Fibroblast of upper back skin (primary cell): ENCODE measurements at places on chromosomes 11 and 22.

GRCh38 chr11:11841723-11842420 is at the start of gene USP47:
USP47 (plus strand) TSS chr11:11841972; CDS start chr11:11842186, 214 bp downstream.
- peak; percentile 87 for DNase-seq

DNA sequence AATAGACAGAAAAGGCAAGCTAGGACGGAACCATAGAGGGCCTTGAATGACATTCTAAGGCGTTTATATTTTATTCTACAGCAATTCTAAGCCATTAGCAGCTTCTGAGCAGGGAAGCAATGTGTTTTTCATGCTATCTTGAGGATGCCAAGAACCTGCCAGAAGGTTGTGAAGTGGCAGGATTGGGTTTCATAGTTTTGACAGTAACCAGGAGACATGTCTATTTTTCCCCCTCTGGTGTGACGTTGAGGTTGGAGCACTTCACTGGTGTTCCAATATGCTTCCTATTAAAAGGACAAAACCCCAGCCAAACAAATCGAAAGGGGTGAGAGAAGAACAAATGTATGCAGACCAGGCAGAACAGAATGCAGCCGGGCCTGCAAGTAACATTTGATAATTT is 148.2 kb downstream of the SPATA19 start:
- no peak for DNase-seq

DNA sequence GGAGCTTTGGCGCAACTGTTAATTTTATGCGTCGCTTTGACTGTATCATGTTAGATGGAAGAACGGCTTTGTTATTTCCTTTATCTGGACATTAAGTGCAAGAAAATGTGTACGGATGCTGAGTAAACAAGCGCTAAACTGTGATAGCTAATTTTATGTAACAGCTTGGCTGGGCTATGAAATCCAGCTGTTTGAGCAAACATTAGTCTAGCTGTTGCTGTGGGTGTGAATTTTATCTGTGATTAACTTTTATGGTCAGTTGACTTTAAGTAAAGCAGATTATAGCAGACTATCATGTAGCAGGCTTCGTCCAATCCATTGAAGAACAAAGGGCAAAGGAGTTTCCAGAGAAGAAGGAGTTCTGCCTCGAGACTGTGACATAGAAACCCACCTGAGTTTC is 14.0 kb downstream of the OR8A1 start:
- no peak for DNase-seq

- no peak for DNase-seq
These were observed 39.4 kb downstream of the C22orf31 start for GRCh38 chr22:29022101-29022817.

DNA sequence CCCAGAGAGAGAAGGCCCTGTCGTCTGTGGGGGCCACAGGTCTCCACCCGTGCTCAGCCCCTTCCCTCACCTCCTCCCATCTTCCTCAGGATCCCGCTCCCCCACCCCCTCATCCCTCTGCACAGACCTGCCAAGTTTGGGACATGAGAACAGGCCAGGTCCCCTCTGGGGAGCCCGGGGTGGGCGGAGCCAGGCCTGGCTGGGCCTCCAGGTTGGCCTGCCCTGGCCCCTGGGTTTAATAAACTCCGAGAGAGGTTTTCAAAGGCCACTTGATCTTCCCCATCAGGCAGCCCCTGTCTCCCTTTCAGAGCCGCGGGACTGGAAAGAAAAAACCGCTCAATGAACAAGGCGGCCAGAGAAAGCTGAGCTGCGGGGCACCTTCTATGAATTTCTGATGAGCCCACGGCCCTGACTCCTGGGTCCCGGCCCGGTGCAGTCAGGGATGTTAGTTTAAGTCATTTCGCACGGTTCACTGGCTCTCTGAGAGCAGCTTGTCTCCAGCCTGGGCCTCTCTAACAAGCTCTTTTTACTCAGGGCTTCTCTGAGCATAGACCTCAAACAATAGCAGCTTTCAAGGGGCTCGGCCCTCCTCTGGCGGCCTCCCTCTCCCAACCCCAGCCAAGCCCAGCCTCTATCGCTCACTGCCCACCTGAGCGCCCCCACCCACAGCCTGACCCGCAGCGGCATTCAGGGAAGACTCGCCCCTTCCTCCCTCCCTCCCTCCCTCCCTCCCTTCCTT is 64.8 kb downstream of the RPUSD4 start:
- DNase-seq = no peak

DNA sequence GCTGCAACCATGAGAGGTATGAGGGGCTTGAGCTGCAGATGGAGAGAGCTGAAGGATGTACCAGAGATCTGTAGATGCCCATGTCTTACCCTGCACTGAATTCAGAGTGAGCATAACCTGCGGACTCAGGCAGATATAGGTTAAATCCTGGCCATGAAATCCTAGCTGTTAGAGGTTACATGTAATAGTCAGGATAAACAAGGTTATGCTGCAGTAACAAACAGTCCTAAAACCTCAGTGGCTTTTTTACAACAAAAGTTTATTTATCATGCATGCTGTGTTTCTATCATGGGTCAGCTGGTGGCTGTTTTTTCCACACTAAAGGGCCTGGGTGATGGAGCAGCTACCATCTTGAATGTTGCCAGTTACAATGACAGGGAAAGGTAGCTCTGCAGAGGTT is 69.8 kb downstream of the LHFPL7 start:
- DNase-seq = no peak

GRCh38 chr11:65090628-65091027 is 5.4 kb upstream of the VPS51 start:
- DNase-seq = no peak

- DNase-seq = no peak
These were observed 38.0 kb downstream of the OSBPL5 start for GRCh38 chr11:3126901-3127691.

- no peak for DNase-seq
These were observed 6.1 kb upstream of the A4GALT start for GRCh38 chr22:42726811-42727210.

- DNase-seq = no peak
These were observed 27.5 kb downstream of the DHCR7 start for GRCh38 chr11:71420455-71421241.

DNA sequence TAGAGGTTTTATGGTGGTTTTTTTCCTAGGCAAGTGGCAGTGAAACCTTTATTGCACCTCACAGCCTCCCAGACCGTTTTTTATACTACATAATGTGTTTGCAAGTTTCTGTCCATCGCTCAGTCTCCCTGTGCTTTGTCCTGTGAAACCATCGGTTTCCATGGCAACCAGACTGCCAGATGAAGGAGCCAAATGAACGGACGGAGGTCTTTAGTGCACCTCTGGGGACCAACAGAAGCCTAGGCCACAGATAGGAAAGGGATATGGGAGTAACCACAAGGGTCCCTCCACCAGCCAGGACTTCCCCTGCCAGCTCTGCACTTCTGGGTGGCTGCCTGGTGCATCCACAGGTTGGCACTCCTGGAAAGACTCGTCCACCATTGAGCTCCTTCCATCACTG is 165.0 kb downstream of the CHST1 start:
- no peak for DNase-seq

DNA sequence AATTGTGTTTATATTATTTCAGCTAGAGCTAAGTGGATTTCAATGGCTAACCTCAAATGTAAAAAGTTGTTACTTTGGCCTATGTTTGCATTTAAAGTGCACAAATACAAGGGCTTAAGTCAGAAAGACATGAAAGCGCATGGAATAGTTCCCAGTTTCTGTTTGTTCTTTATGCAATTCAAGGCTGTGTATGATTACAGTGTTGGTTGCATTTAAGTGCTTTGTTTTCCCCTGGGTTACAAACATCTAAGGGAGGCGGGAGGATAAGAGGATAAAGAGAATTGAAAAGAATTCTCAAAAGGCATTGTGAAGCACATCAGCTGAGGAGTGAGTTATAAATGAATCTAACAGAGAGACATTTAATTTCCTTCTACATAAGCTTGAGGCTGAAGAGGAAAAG is 453.4 kb downstream of the NTM start:
- no peak for DNase-seq

- no peak for DNase-seq
These were observed 1.3 kb upstream of the CD82 start for GRCh38 chr11:44564166-44564565.

GRCh38 chr11:74256378-74257133 is 54.9 kb downstream of the P4HA3 start:
- DNase-seq = no peak

- no peak for DNase-seq
These were observed 1.0 kb downstream of the B4GALNT4 start for GRCh38 chr11:370070-370941.

- DNase-seq = peak; percentile 59
These were observed 30.0 kb upstream of the MMP7 start for GRCh38 chr11:102560555-102561011.

GRCh38 chr11:74278721-74279161 is 32.7 kb downstream of the P4HA3 start:
- peak; percentile 100 for DNase-seq

DNA sequence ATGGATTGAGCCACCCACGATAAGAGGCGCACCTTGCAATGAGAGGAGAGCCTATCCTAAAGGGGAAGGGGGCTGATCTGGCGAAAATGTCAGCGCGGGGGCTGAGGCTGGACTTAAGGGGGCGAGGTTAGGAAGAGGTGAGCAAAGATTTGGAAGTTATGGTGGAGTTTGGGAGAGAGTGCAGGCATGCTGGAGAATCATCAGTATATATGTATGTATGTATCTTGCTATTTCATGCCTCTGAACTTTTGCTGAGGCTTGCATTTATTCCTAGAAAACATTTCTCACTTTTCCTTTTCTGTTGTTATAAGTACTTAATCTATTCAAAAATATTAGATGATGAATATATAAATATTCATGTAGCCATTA is 17.2 kb upstream of the THRSP start:
- no peak for DNase-seq

- no peak for DNase-seq
These were observed 10.0 kb upstream of the MMP1 start for GRCh38 chr11:102807921-102808320.

- DNase-seq = no peak
These were observed 9.4 kb downstream of the UEVLD start for GRCh38 chr11:18578975-18579598.

GRCh38 chr22:44259366-44260215 is 53.2 kb downstream of the SHISAL1 start:
- DNase-seq = no peak

DNA sequence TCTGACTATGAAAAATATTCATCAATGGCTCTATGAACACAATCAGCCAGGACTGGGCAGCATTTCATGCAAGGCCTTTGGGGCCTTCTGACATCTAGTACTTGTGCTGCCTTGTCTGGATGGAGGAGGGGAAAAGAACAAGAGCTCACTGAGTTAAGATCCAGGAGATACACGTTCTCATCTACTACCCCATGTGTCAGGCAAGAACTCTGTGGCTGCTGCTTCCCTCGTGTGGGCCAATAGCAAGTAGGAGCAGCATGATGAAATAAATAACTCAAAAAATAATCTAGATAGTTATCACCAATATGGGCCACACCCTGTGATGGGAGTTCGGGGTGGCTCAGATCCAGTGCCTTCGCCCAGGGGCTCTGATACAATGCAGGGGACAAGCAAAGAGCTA is 7.3 kb downstream of the KCNE3 start:
- DNase-seq = no peak
